Stimulated activated CD8-positive, alpha-beta memory T cell treated with anti-CD3 and anti-CD28 coated beads, Interleukin-15, amount 100 ng/mL, for 1 hour (primary cell): ENCODE measurements at places on chromosomes 5 and 9.

GRCh38 chr9:78030296-78030552, 1.4 kb downstream of the GNAQ start:
- DNase-seq: no peak

DNA sequence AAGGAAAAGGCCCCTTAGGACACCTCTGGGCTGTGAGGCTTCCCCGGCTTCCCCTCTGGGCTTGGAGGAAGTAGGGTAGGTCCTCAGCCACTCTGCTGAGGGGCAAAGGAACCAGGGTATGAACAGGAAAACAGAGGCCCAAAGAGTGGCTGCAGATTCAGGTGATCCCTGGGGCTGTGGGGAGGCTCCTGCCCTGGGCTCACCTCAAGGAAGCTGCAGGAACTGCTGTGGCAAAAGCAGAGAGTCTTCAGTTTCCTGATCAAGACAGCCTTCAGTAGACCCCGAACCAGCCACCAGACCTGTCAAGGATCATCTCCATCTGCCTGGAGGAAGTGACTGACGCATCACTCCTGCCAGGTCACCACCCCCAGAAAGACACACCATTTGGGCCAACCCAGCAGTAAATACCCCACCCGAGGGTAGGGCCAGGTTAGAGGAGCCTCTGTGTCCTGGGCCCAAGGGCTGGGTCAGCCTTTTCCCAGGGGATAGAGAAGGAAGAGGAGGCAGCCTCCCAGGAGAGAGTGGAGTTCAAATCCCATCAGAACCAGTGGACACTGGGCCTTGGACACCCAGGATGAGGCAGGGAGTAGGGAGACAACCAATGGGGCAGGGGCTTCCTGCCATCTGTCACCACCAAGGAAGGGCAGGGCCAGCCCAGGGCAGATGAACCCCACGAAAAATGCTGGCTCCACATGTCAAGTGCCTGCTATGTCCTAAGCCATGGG, 5.8 kb upstream of the ST6GALNAC6 start:
- no peak for DNase-seq

DNA sequence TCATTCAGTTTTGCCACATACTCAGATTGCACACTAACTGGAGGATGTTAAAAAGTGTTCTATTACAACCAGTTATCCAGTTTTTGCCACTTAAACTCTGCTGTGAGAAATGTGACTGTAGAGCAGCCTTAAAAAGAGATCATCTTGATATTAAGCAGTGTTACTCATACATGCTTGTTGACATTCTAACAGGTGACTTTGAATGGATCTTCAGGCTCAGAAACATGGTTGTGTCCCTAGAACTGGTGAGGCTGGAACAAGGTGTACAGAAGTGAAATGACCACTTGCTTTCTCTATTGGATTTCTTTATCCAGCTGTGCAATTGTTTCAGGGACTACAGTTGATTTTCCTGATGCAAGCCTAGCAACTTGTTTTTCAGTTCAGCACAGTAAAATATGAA, 166.1 kb upstream of the CCDC152 start:
- DNase-seq: no peak

- DNase-seq: no peak
These were observed 459.4 kb upstream of the NMUR2 start for GRCh38 chr5:152864447-152864846.

GRCh38 chr5:117149312-117149711, 574.7 kb upstream of the SEMA6A start:
- no peak for DNase-seq

- DNase-seq: no peak
These were observed 14.3 kb upstream of the OLFM1 start for GRCh38 chr9:135073081-135073740.

- DNase-seq: no peak
These were observed 7.7 kb downstream of the RALGDS start for GRCh38 chr9:133113163-133113948.

- no peak for DNase-seq
These were observed 316.1 kb downstream of the CDK5RAP2 start for GRCh38 chr9:120263836-120264235.

- no peak for DNase-seq
These were observed 20.0 kb upstream of the LIFR start for GRCh38 chr5:38576442-38576841.

GRCh38 chr5:52334367-52334766, 453.3 kb upstream of the ITGA1 start:
- DNase-seq: no peak

DNA sequence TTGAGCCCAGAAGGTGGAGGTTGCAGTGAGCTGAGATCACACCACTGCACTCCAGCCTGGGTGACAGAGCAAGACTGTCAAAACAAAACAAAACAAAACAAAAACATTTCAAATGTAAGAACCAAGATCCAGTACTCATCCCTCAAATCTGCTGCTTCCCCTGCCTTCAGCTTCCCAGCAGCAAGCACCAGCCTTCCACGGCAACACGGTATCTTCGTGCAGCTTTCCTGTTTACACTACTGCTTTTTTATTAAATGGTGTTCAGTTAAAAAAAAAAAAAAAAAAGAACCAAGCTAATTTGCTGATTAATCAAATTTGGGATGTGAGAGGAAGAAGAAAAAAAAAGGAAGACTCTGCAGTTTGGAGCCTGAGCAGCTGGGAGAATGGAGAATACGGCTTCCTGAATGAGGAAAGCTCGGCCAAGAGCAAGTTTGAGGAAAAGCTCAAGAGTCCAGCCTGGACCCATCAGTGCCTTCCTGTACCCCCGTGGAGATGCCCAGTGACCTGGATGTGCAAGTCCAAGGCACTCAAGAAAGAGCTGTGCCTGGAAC, 28.0 kb upstream of the SLC2A8 start:
- no peak for DNase-seq

DNA sequence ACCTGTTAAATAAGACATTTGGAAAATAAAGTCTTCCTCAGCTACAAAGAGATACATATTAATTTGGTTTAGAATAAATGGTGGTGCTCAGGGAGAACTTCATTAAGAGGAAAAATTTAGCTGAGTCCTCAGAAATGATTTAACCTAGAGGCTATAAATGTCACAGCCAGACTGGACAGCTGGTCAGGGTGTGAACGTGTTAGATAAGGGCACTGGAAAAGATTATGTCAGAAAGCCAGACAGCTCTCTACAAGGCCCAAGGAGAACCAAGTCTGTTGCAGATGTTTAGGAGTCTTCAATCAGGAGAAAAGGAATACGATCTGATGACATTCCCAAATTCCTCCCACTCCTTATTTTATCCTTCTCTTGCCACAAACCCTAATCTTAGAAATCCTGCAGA, 265.2 kb downstream of the MAT2B start:
- no peak for DNase-seq

DNA sequence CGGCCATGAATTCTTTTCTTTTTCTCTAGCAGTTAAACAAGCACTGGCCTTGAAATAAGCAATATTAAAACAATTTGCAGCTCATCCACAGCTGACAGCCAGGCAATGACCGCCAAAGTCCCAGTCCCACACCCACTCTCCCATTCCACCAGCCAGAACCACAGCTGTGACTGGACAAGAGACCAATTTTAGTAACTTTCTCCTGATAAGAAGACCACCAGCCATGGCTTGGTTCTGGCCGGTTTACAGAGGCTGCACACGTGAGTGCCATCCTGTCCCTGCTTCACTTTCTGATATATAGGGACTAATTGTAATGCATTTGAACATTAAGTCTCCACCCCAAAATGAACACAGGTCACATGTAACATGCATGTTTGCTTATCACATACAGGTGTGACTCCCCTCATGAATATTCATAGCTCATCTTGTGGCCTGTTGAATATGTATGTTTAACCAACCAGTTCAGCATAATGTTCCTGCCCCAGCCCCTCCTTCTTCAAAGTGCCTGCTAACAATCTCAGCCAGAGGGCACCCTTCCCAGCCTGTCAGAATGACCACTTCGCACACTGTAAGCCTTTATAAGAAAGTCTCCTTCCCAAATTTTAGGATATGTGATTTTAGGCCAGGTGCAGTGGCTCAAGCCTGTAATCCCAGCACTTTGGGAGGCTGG, 23.9 kb upstream of the FANCC start:
- DNase-seq: no peak

DNA sequence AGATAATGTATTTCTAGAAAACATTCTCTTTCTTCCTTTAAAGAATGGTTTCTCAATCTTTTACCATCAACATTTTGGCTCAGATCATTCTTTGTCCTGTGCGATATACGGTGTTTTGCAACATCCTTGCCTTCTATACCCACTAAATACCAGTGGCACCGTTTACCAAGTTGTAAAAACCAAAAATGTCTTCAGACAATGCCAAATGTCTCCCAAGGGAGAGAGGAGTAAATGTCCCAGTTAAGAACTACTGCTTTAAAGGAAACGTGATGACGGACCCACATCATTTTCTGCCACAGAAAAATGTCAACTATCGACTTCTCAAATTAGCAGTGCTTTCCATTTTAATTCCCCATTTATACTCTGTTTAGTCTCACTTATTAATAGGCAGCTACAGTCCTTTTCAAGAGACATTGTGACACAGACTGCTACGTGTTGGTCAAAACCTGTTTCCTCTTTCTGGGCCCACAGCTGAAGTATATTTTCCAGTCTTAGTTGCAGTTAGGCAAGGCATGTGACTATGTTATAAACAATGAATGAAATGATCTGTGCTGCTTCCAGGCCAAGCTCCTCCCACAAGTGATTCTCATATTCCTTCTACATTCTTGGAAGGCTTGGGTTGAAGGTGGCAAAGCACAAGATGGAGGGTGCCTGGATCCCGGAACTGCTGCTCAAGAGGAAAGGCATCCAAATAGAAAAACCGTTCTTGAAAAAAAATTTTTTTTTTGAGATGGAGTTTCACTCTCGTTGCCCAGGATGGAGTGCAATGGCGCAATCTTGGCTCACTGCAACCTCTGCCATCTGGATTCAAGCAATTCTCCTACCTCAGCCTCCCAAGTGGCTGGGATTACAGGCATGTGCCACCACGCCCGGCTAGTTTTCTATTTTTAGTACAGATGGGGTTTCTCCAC, 8.8 kb downstream of the PRXL2C start:
- DNase-seq: no peak

GRCh38 chr5:76524101-76524835, 98.9 kb downstream of the F2RL2 start:
- no peak for DNase-seq

GRCh38 chr5:39665328-39665727, 240.5 kb upstream of the DAB2 start:
- no peak for DNase-seq

GRCh38 chr5:126056352-126056751, 366.9 kb upstream of the GRAMD2B start:
- no peak for DNase-seq

GRCh38 chr9:33300546-33300945, 10.2 kb downstream of the NFX1 start:
- no peak for DNase-seq

- no peak for DNase-seq
These were observed 284.9 kb downstream of the CEMIP2 start for GRCh38 chr9:71483436-71483835.

DNA sequence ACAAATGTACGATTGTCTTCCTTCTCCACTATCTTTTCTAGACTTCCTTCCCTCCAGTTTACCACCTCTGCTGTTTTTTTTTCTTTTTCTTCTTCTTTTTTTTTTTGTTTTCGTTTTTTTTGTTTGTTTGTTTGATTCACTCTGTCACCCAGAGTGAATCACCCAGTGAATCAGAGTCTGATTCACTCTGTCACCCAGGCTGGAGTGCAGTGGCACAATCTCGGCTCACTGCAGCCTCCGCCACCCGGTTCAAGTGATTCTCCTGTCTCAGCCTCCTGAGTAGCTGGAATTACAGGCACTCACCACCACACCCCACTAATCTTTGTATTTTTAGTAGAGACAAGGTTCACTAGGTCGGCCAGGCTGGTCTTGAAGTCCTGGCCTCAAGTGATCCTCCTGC, 375.7 kb downstream of the NTRK2 start:
- no peak for DNase-seq

DNA sequence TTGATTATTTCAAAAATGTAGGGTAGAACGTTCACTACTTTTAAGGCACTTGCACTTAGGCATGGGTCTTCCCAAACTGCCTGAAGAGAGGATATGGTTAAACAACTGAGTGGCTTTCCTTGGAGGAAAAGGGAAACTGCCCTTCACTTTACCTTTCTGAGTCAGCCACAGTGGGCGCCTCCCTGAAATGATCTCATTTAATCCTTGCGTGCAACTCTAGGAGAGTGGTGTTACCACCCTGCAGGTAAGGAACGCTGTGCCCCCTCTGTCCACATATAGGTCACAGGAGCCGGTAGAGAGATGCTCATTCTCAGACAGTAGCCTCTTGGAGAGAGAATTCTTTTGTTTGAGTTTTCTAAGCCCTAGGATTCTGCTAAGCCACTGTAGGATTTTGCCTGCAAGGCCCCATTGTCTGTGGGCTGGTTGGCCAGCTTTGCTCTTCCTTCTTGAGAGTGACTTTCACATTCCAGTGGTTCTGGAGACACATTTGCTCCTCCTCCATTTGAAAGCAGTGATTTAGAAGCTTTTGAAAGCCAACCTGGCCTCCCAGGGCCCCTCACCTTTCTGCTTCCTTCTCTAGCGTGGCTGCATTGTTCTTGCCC, 110.3 kb upstream of the CTSL start:
- DNase-seq: no peak

- DNase-seq: no peak
These were observed 33.2 kb upstream of the C5orf46 start for GRCh38 chr5:147939431-147940114.

DNA sequence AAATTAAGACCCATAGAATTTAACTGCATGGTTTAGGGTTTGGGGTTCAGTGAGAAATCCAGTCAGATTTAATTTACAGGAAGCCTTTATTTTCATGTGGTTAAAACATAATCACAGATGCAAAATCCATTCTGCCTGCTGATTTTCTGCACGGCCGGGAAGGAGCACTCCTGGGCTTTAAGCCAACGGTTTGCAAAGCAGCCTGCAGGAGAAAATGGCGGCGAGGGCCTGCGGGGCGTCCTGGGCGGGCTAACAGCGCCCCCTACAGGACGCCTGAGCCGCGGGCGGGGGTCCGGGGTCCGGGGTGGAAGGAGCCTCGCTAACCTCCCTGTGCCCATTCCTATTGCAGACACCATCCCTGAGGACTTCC, 47.6 kb downstream of the THBS4 start:
- no peak for DNase-seq

DNA sequence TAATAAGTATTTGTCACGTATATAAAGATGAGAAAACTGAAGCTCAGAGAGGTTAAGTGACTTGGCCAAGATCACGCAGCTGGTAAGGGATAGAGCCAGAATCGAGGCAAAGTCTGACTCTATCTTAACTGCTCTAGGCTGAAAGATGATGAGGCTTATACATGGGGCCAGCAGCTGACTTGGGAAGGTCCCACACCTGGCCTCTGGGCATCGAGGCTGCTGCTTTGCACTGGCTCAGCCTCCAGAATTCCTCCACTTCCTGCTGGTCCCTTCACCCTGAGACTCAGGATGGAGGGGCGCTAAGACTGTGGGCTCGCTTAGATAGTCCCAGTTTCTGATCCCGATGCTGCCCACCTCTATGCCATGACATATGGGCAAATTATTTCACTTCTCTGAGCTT, 35.2 kb downstream of the CAMK2A start:
- no peak for DNase-seq
